ENCODE measurements at places on chromosomes 4 and X. TPM values are rescaled to one million over a fixed set of nuclear protein-coding genes. Genes with fewer than 3 reads are reported as not detected.

DNA sequence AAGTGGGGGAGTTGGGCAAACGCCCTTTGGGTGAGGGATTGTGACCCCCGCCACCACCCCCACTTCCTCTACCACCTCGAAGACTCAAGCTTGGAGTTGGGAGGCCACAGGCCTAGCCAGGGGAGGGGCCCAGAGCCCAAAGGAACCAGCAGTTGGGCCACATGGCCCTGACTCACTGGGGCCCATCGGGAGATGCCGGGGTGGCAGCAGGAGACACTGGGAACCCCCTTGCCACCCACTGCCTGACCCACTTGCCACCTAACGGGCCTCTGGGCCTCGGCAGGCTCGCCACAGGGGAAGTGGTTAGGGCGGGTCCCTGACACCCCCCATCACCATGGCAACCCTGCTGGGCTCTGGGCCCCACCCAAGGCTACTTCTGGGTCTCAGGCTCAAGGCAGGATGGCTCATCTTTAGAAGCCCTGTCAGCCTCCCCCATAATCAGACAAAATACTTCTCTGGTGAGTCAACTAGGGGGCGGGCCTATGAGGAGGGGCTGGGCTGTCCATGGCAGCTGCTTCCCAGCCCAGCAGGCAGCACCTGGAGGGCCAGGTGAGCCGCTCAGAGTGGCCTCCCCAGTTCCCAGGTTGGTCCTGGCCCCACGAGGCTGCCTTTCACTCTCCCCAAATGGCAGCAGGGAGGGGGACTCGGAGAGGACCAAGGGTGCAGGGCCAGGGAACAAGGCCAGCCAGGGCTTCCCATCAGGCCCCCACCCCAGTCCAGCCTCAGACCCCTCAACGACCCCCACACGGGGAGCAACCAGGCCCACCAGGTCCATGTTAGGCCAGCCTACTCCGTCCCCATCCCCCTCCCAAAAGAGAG is 5.6 kb downstream of the FLNA start:
- no peaks in the 10 kb centered on the region for H3K4me1 ChIP-seq
- peak overlapping the region; percentile 71 for H3K27ac ChIP-seq
- peak overlapping the region; percentile 68 for H3K4me3 ChIP-seq
- no peaks in the 10 kb centered on the region for H3K27me3 ChIP-seq

DNA sequence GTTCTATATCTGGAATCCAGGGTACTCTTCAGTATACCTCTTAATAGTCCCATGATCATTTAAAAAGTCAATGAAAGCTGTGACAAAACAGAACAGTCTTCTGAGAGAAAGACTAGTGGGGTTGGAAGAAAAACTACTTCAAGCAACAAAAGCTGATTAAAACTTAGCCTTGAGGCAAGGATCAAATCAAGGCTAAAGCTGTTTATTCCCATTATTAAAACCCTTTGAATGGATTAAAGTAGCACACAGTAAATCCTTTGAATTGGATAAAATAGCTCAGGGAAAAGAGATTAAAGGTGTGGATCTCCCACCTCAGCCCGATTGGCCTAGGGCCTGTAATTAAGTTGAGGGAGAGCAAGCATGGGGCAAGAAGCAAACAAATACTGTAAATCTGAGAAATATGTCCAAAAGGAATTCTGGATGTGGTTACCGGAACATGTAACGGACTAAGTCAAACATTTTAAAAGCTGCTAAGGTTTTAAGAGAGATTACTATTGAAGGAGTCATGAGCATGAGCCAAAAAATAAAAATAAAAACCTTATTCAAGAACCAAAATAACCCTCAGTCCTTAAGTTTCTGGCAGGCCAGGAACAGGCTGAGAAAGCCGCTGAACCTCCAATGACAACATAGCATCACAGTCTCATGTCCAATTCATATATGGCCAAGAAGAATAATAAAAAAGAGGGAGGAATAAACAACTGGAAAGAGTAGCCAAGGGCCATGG is 257.3 kb upstream of the NEIL3 start:
- no peak overlapping the region for H3K4me3 ChIP-seq
- no peaks in the 10 kb centered on the region for H3K36me3 ChIP-seq
- H3K4me1 ChIP-seq: no peaks in the 10 kb centered on the region
- peaks cover 3% of the 10 kb centered on the region for H3K27me3 ChIP-seq
- no peak overlapping the region for H3K27ac ChIP-seq
- no peak for DNase-seq

DNA sequence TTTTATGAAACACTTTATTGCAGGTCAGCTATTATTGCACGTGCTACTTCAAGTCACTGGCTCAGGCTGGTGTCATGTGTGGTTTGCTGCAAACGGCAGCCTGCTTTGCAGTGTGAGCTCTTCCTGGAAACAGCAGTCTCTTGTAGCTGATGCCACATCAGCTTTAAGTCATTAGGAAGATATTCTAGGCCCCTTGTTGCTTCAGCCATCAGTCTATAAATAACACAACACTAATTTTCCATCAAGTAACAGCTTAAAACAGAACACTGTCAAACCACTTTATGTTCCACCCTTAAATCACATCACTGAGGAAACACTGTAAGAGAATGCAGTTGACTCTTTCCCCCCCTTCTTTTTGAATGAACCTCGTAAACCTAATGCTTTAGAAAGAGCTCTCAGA is 93.8 kb downstream of the GATB start:
- H3K36me3 ChIP-seq: peaks cover 5% of the 10 kb centered on the region
- no peak for DNase-seq
- H3K4me3 ChIP-seq: no peak overlapping the region
- H3K4me1 ChIP-seq: peaks cover 16% of the 10 kb centered on the region

CCNQ gene
- total RNA-seq: 19.0 TPM

ZNF718 gene
- total RNA-seq: 10.5 TPM

ENAM gene
- total RNA-seq: 0.41 TPM
